ENCODE measurements at places on chromosomes 1 and 21.

DNA sequence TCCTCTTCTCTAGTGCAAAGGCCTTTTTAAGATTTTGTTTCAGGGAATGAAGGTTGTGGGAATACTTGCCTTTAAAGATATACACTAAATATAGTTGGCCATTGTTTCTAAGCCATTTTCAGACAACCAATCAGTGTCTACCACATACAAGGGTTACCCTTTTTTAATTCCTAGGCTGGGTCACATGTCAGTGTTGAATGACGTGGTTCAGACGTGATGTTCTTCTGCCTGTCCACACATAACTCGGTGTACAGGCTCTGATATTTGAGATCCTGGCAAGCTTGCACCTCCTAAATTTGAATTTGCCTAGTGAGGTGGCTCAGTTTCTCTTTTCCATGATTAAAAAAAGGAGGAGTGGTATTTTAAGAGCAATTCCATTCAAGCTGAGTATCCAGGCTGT is 38.8 kb downstream of the DTL start:
- no peaks in the 10 kb centered on the region for H3K4me1 ChIP-seq
- no peaks in the 10 kb centered on the region for H3K36me3 ChIP-seq
- no peak for DNase-seq

DNA sequence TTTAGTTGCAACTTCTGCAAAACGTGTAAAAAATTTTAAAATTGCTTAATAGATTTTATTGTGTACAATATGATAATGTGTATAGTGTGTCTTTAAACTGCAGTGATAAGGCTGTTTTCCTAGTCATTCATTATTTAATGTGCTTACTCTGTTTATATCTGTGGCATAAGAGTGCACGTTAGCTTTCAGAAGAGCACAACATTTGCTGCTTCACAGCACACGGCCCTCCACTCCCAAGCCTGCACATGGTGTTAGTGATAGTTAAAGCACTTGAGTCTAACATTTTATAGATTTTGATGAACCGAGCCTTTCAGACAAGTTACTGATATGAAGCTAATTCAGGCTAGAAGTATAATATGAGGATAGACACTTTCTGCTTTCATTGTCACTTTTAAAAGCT is 120.6 kb downstream of the ADGRL2 start:
- H3K4me3 ChIP-seq, result no peak overlapping the region
- peaks cover 20% of the 10 kb centered on the region for H3K4me1 ChIP-seq
- no peaks in the 10 kb centered on the region for H3K36me3 ChIP-seq
- DNase-seq, result no peak
- no peaks in the 10 kb centered on the region for H3K27me3 ChIP-seq

- peaks cover 2% of the 10 kb centered on the region for H3K27me3 ChIP-seq
- H3K36me3 ChIP-seq, result no peaks in the 10 kb centered on the region
These were observed 1.6 kb downstream of the TMEM52 start for GRCh38 chr1:1917304-1917976.

- peaks cover 8% of the 10 kb centered on the region for H3K27me3 ChIP-seq
- H3K4me1 ChIP-seq, result peaks cover 16% of the 10 kb centered on the region
- H3K27ac ChIP-seq, result no peak overlapping the region
- H3K36me3 ChIP-seq, result peaks cover 3% of the 10 kb centered on the region
- DNase-seq, result no peak
These were observed 3.4 kb upstream of the LBR start for GRCh38 chr1:225431081-225431863.

DNA sequence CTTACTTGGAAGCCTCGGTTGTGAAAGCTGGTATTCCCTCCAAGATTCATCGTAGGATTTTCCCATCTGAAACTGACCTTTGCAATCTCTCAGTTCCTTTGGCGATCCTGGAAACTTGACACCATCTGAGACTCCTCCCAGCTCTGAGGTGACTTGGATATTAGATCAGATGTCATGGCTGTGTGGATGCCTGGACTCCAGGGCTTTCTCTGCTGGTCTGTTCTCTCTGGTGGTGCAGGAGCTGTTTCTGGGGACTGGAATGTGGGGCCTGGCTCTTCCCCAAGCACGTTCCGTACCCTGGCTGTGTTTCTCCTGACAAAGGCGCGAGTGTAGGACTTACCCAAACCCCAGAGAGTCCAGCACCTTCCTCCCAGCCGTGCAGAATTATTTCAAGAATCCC is 252.2 kb downstream of the RPS6KC1 start:
- DNase-seq, result no peak
- H3K4me1 ChIP-seq, result no peaks in the 10 kb centered on the region

DNA sequence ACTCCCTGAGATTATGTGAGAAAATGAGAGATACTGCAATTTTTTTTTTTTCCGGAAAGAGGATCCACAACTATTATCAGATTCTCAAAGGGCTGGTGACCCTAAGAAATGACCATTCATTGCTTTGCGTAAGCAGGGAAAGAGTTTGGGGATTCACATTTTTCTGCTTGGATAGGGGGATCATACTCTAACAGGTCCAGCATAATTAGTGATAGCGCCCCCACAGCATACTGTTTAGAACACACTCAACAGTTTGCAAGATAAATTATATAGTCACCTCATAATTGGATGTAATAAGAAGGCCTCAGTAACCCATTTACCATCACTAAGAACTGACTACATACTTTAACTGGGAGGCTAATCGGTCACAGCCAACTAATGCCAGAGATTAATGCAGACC is 1.9 kb downstream of the CCT3 start:
- peaks cover 24% of the 10 kb centered on the region for H3K4me1 ChIP-seq
- H3K27me3 ChIP-seq, result peaks cover 10% of the 10 kb centered on the region
- H3K27ac ChIP-seq, result no peak overlapping the region

DNA sequence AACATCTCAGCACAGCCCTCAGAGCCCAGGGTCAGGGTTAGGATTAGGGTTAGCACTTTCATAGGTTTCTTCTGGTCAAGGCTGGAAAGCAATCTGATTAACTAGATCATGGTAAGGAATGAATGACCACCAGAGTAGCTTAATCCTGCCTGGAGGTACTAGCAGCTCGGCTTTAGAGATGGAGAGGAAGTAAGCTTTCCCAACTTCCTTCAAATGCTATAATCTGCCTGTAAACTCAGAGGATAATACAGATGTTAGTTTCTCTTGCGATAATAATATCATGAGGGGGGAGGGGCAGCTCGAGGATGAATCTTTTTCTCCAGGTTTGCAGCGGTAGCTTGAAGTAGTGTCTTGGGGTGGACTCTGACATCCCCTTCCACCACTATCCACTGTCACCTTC is 194.9 kb downstream of the HIVEP3 start:
- no peak overlapping the region for H3K27ac ChIP-seq
- no peaks in the 10 kb centered on the region for H3K36me3 ChIP-seq
- H3K4me1 ChIP-seq, result peaks cover 36% of the 10 kb centered on the region
- peaks cover 4% of the 10 kb centered on the region for H3K27me3 ChIP-seq
- no peak for DNase-seq

DNA sequence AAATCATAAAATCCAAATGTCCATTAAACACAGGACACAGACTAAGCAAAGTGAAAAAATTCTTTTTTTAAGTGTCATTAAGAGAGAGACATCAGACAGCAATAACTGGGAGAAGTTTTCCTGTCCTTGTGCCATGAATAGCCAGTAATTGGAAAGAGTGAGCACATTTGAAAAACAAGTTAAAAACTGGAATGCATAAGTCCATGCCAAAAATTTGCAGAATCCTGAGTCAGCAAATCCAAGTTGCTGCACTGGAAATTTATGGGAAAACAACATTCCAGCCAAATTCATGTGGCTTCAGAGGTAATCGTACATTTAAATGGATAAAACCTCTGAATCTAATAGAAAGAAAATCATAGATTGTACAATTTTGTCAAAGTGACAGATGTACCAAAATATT is 291.4 kb downstream of the LRRC40 start:
- H3K36me3 ChIP-seq, result no peaks in the 10 kb centered on the region
- DNase-seq, result no peak
- no peak overlapping the region for H3K4me3 ChIP-seq
- H3K27me3 ChIP-seq, result no peaks in the 10 kb centered on the region
- no peak overlapping the region for H3K27ac ChIP-seq

Measured in endothelial cell (in vitro differentiated cells).